ENCODE measurements at places on chromosomes 7 and 10. TPM values are rescaled to one million over a fixed set of nuclear protein-coding genes. Genes with fewer than 3 reads are reported as not detected.

Gene PCLO
- total RNA-seq: 1.3 TPM

Gene RASA4B
- total RNA-seq: 9.9 TPM

DNA sequence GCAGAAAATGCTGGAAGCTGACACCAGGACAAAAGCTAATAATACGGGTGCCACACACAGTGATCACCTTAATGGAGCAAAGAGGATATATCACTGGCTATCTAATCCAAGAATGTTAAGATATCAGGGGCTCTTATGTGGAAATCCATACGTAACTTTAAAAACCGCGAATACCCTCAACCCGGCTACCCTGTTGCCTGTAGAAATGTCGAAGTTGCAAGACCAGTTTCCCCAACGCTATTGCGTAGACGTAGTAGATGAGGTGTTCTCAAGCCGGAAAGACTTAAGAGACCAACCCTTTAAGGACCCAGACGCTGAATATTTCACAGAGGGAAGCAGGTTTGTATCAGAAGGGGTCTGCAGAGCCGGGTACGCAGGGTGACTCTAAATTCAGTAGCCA lies 7.9 kb upstream of the CYREN start:
- no peak overlapping the region for H3K4me3 ChIP-seq
- no peak for DNase-seq
- no peaks in the 10 kb centered on the region for H3K4me1 ChIP-seq
- H3K27me3 ChIP-seq: no peaks in the 10 kb centered on the region
- H3K36me3 ChIP-seq: peaks cover 26% of the 10 kb centered on the region

Gene CAMK2B
- 0.27 TPM for total RNA-seq

Gene UNCX
- total RNA-seq: not detected

- peaks cover 2% of the 10 kb centered on the region for H3K36me3 ChIP-seq
- no peaks in the 10 kb centered on the region for H3K27me3 ChIP-seq
- no peak overlapping the region for H3K27ac ChIP-seq
- no peak for DNase-seq
- no peaks in the 10 kb centered on the region for H3K4me1 ChIP-seq
These were observed 333.8 kb downstream of the BBS9 start for GRCh38 chr7:33463131-33463530.

GRCh38 chr7:45180084-45180986 lies 22.7 kb downstream of the RAMP3 start:
- no peak overlapping the region for H3K4me3 ChIP-seq
- H3K4me1 ChIP-seq: no peaks in the 10 kb centered on the region
- peaks cover 32% of the 10 kb centered on the region for H3K27me3 ChIP-seq
- DNase-seq: peak; percentile 73
- H3K36me3 ChIP-seq: no peaks in the 10 kb centered on the region

DNA sequence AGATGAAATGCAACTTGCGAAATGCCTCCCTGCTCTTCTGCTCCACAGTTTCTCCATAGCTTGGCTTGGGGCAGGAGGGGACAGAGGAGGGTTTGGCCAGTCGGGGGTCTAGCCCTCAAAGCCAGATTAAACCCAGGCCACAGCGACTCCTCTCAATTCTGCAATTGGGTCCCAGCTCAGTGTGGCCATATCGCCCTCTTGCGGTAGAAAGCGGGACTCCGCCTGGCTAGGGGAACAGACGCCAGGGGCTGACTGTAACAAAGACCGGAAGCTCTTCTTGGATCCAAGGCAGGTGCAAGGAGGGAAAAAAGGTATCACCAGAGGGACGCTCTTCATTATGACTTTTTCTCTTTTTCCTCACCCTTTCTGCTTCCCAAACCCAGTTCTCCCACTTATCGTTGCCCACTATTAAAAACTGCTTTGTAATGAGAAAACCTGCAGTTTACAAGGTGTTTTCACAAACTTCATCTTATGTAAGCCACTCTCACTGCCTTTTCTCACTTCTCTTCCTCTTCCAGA lies 36.6 kb upstream of the TNPO3 start:
- H3K4me3 ChIP-seq: no peak overlapping the region
- peaks cover 4% of the 10 kb centered on the region for H3K4me1 ChIP-seq
- H3K27ac ChIP-seq: no peak overlapping the region
- no peak for DNase-seq

- H3K36me3 ChIP-seq: no peaks in the 10 kb centered on the region
- H3K4me1 ChIP-seq: peaks cover 18% of the 10 kb centered on the region
- H3K27me3 ChIP-seq: no peaks in the 10 kb centered on the region
- H3K27ac ChIP-seq: peak within 1 kb of the TSS; percentile 96
- no peak for DNase-seq
- H3K4me3 ChIP-seq: peak within 1 kb of the TSS; percentile 93
These were observed at the start of gene SGCE for GRCh38 chr7:94655848-94656657. TSS of gene SGCE (minus strand) at chr7:94656133. CDS start at chr7:94656098, 35 bp downstream.

Gene NPFFR1
- not detected for total RNA-seq

Gene CLDN12
- 27.6 TPM for total RNA-seq

- no peak overlapping the region for H3K4me3 ChIP-seq
- no peaks in the 10 kb centered on the region for H3K27me3 ChIP-seq
- H3K4me1 ChIP-seq: peaks cover 39% of the 10 kb centered on the region
These were observed 208.4 kb downstream of the DIP2C start for GRCh38 chr10:480928-481552.

Gene PON1
- total RNA-seq: not detected

DNA sequence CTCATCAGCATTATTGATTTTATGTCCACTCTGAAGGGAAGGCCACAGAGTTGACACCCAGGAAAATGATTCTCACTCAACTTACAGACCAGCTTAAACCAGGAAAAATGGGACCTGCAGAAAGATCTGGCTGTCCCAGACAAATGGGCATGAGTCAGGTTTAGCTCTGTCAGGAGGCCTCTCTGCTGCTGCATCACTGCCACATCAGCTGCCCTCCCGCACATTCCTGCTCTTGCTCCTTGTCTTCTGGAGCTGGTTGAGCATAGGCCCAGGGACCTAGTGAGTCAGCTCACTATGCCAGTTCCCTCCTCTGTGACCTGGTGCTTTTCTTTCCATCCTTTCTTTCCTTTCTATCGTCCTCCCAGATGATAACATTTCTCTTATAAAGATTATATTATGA lies 18.8 kb upstream of the SMNDC1 start:
- H3K4me3 ChIP-seq: no peak overlapping the region
- H3K4me1 ChIP-seq: peaks cover 24% of the 10 kb centered on the region
- H3K27ac ChIP-seq: peak overlapping the region; percentile 65
- H3K27me3 ChIP-seq: no peaks in the 10 kb centered on the region
- H3K36me3 ChIP-seq: peaks cover 10% of the 10 kb centered on the region

Gene CPVL
- total RNA-seq: 4.9 TPM

Gene NKX2-3
- not detected for total RNA-seq

DNA sequence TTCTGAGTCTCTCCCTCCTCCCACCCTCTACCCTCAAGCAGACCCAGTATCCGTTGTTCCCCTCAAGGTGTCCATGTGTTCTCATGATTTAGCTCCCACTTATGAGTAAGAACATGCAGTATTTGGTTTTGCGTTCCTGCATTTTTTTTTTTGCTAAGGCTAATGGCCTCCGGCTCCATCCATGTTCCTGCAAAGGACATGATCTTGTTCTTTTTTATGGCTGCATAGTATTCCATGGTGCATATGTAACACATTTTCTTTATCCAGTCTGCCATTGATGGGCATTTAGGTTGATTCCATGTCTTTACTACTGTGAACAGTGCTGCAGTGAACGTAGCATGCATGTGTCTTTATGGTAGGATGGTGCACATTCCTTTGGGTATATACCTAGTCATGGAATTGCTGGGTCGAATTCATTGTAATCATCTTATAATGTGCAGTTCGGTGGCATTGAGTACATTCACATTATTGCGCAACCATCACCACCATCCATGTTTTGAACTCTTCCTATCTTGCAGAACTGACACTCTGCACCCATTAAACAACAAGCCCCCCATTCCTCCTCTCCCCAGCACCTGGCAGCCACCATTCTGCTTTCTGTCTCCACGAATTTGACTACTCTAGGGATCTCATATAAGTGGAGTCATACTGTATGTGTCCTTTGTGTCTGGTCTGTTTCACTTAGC lies 125.5 kb downstream of the CAMK1D start:
- H3K27me3 ChIP-seq: no peaks in the 10 kb centered on the region
- peaks cover 10% of the 10 kb centered on the region for H3K4me1 ChIP-seq
- no peak overlapping the region for H3K4me3 ChIP-seq
- peaks cover 7% of the 10 kb centered on the region for H3K36me3 ChIP-seq
- no peak for DNase-seq
- H3K27ac ChIP-seq: no peak overlapping the region

Gene ANXA8
- 0.77 TPM for total RNA-seq

DNA sequence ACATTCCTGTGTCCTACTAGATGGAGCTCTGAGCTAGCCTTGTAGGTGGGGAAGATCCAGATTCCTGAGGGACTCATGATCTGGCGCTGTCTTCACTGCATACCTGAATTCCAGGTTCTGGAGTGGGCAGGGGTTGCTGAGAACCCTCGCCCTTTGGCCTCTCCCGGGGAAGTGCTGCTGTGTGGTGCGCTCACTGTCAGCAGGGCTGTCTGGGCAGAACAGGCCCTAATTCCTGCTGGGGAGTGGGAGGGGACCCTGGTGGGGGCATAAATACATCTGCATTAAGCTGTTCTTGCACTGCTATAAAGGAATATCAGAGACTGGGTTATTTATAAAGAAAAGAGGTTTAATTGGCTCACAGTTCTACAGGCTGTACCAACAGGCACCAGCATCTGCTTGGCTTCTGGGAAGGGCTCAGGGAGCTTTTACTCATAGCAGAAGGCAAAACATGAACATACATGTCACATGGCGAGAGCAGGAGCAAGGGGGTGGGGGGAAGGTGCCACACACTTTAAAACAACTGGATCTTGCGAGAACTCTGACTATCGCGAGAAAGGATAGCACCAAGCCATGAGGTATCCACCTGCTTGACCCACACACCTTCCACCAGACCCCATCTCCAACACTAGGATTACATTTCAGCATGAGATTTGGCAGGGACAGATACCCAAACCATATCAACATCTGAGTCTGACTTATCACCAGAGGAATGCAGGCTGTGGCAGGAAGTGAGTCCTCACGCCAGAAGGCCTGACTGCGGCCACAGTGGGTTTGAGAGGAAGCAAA lies 115.0 kb downstream of the ADCY1 start:
- DNase-seq: no peak
- H3K4me3 ChIP-seq: no peak overlapping the region
- no peaks in the 10 kb centered on the region for H3K36me3 ChIP-seq
- H3K27ac ChIP-seq: peak overlapping the region; percentile 53
- no peaks in the 10 kb centered on the region for H3K27me3 ChIP-seq
- peaks cover 8% of the 10 kb centered on the region for H3K4me1 ChIP-seq

GRCh38 chr7:87517136-87517815 lies 41.8 kb upstream of the ABCB4 start:
- peaks cover 12% of the 10 kb centered on the region for H3K27me3 ChIP-seq
- H3K4me1 ChIP-seq: no peaks in the 10 kb centered on the region
- H3K27ac ChIP-seq: no peak overlapping the region
- H3K4me3 ChIP-seq: no peak overlapping the region
- no peak for DNase-seq

- H3K27me3 ChIP-seq: no peaks in the 10 kb centered on the region
- no peak overlapping the region for H3K4me3 ChIP-seq
- no peak overlapping the region for H3K27ac ChIP-seq
- DNase-seq: no peak
These were observed 233.2 kb downstream of the TCERG1L start for GRCh38 chr10:131078131-131078881.

Gene TAS2R38
- not detected for total RNA-seq

- H3K27me3 ChIP-seq: no peaks in the 10 kb centered on the region
- no peak overlapping the region for H3K4me3 ChIP-seq
- H3K36me3 ChIP-seq: no peaks in the 10 kb centered on the region
- H3K4me1 ChIP-seq: no peaks in the 10 kb centered on the region
These were observed 103.0 kb downstream of the AUTS2 start for GRCh38 chr7:69701288-69701687.

- H3K4me3 ChIP-seq: no peak overlapping the region
- peaks cover 5% of the 10 kb centered on the region for H3K4me1 ChIP-seq
- DNase-seq: no peak
- H3K27ac ChIP-seq: no peak overlapping the region
These were observed 220.6 kb downstream of the CCDC3 start for GRCh38 chr10:12780634-12781601.

DNA sequence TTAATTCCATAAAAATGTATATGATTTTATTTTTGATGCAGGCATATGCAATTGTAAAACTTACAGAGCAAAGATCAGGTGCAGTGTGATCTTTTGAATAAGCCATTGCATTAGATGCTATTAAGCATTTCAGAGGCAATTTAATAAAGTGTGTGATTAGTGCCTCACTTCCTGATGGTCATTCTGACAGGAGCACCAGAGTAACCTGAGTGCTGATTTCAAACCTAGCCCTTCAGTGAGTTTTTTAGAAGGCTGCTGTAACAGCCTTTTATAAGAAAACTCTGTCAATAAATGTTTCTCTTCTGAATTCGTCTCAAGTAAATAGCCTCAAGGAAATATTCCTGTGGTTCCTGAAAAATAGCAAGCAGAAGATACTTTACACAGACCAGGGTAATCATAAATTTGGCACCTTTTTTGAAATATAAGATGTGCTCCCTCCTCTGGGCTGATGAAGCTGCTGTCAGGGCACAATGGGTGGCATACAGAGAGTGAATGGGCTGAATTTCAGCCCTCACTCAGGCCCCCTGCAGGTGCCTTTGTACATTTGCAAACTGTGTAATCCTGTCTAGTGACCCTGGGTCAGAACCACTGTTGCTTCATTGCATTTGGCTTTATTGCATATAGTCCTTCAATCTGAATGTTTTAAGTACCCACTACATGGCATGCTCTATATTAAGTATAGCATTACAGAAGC lies 193.7 kb upstream of the CSTF2T start:
- no peaks in the 10 kb centered on the region for H3K27me3 ChIP-seq
- peaks cover 19% of the 10 kb centered on the region for H3K4me1 ChIP-seq
- no peak overlapping the region for H3K4me3 ChIP-seq
- peaks cover 1% of the 10 kb centered on the region for H3K36me3 ChIP-seq

GRCh38 chr10:23116486-23117205 lies 21.3 kb downstream of the MSRB2 start:
- DNase-seq: no peak
- H3K27me3 ChIP-seq: no peaks in the 10 kb centered on the region
- no peaks in the 10 kb centered on the region for H3K4me1 ChIP-seq
- H3K36me3 ChIP-seq: peaks cover 32% of the 10 kb centered on the region

- peaks cover 15% of the 10 kb centered on the region for H3K27me3 ChIP-seq
- no peaks in the 10 kb centered on the region for H3K36me3 ChIP-seq
- H3K4me3 ChIP-seq: no peak overlapping the region
- H3K27ac ChIP-seq: no peak overlapping the region
- DNase-seq: no peak
These were observed 120.1 kb upstream of the GNAI1 start for GRCh38 chr7:80014511-80014910.

- no peaks in the 10 kb centered on the region for H3K27me3 ChIP-seq
- H3K36me3 ChIP-seq: no peaks in the 10 kb centered on the region
- DNase-seq: no peak
- peak overlapping the region; percentile 79 for H3K27ac ChIP-seq
- no peak overlapping the region for H3K4me3 ChIP-seq
These were observed 17.4 kb upstream of the BAIAP2L1 start for GRCh38 chr7:98418271-98418635.

Gene PDE6C
- not detected for total RNA-seq
